ENCODE measurements at places on chromosomes 2 and 18.

DNA sequence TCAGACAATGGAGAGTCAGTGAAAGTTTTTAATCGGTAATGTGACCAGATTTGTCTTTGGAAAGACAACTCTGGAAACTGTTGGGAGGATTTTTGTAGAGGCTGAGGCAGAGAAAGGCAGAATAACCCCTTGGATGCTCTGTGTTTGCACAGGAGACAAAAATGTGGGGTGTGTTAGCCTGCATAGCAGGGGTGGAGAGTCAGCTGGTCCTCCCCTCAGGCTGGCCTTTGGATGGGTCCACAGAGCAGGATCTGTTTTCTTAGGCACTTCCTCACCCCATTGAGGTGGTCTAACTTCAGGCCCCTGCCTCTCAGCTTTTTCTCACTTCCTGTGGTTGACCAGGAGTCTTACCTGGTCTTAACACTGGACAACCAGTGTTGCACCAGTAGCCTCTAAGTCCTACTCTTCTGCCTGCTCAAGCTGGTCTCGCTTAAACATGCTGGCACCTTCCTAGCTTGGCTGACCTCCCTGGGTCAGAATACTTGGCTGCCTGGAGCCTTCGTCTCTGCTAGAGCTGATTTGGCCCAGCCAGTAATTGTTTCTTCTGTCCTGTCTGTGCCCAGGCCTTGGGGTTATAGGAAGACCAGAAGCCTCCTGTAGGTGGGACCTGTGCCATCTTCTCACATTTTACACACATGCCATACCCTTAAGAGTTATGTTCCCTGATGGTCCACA is 259.8 kb upstream of the RASGRP3 start:
- DNase-seq, result no peak

DNA sequence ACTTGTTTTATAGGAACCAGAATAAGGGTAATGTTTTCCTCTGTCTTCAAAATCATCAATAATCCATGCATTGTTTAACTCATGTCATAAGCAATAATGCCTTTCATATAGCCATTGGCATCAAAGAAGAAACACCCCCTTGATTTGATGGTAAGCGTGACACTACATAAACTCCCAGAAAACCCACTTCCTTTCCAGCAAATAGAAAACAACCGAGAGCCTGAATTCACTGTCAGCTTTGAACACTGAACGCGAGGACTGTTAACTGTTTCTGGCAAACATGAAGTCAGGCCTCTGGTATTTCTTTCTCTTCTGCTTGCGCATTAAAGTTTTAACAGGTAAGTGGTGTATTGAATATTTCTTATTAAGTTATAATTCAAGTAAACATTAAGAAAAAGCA is at the start of gene ICOS:
TSS of gene ICOS (plus strand) at position 229 of the 400 bp plus-strand sequence. CDS start at position 281, 52 bp downstream.
- peak; percentile 41 for DNase-seq

GRCh38 chr18:63783394-63783793 is 8.2 kb downstream of the SERPINB7 start:
- DNase-seq, result no peak

- DNase-seq, result no peak
Measured at GRCh38 chr2:137193401-137193800, 428.1 kb downstream of the THSD7B start.

GRCh38 chr18:77218642-77219041 is 31.0 kb upstream of the GALR1 start:
- no peak for DNase-seq

DNA sequence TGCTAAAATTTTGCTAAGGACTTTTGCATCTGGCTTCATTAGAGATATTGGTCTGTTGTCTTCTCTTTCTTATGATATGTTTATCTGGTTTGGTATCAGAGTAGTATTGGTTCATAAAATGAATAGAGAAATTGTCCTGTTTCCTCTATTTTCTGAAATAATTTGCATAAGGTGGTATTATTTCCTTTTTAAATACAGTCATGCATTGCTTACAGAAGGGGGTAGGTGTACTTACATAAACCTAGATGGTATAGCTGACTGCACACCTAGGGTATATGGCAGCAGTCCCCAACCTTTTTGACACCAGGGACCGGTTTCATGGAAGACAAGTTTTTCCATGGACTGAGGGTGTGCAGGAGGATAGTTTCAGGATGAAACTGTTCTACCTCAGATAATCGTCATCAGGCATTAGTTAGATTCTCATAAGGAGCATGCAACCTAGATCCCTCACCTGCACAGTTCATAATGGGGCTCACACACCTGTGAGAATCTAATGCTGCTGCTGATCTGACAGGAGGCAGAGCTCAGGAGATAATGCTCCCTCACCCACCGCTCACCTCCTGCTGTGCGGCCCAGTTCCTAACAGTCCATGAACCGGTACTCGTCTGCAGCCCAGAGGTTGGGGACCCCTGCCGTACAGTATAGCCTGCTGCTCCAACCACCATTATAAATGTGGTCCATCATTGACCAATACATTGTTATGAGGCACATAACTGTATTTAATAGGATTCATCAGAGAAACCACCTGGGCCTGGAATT is 189.2 kb downstream of the FAM210A start:
- no peak for DNase-seq

- no peak for DNase-seq
Measured at GRCh38 chr2:181848261-181848886, 43.2 kb upstream of the ITPRID2 start.

DNA sequence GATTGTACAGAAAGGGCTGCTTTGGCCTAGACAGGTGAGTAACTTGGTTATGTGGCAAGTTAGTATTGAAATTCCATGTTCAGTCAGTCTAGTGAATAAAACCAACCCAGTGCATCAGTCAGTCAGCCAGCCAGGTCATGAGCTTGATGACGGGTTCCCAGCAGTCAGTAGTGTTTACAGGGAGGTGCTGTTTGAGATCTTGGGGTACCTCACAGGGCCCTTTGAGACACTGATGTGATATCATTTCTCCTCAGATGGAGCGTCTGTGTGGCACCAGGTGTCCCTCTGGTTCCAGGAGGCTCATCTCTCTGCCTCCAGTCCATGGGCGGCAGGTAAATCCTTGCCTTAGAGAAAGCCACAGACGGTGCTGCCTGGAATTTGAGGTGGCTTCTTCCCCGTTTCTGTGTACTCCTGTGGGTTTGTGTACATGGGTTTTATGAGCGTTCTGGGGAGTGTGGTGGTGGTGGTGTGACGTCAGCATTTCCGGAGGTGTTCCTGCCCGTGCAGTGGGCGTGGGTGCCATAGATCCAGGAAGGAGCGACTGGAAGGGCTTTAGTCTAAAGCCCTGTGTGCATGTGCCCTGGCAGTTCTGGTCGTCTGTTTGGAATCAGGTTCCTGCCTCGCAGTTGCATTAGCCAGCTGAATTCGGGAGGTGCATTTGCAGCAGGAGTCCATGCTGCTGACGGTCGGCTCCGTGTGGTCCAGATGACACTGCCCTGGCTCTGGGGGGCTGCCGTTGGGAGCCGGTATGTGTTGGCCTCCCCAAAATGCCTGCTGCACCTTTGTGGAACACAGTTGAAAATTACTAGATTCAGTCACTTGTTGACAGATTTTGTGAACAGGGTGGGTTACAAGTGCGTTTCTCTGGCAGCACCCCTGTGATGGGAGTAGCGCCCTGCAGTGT is 2.1 kb downstream of the CTDP1 start:
- DNase-seq, result peak; percentile 55

DNA sequence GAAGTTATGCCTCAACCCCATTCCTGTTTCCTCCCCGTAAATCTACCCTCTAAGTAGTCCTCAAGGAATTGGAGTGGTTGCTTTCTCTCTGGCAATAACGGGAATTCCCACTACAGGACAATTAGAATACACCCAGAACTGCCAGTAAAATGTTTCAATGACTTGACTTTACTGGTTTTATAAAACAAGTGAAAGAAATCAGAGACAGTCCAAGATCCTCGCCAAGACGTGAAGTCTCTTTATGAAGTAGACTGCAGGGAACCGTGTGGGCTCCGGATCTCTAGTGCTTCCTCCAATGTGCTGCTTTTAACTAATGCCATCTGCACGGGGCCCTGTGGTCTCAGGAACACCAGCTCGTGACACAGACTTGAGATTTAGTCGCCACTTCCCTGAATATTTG is 101.4 kb downstream of the CPO start:
- no peak for DNase-seq

DNA sequence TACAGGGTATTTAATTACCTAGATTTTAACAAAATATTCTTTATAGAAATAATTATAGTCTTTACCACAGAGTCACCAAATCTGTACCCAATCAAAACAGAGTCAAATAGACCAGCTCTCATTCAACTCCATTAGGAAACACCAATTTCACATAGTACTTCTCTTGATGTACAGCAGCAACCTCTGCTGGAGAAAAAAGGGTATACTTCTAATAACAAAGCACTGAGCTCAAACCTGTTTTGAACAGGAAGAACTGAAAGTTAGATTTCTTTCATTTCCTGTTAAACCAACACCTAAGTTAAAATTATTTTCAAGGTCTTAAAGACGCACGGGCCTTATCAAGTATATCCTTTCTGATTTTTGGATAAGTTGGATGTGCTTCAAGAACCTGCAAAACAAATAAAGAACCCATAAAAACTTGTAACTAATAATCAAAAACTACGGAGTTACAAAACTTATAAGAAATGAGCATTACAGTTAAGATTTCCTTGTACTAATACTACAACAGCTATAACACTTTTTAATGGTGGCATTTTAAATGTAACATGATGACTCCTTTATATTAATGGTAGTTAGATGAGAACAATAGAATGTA is 79.0 kb downstream of the TTC21B start:
- DNase-seq, result no peak

- no peak for DNase-seq
Measured at GRCh38 chr18:78720456-78721237, 259.0 kb upstream of the SALL3 start.

GRCh38 chr2:118982039-118982438 is 40.0 kb downstream of the MARCO start:
- no peak for DNase-seq

GRCh38 chr2:206040525-206040924 is 45.4 kb downstream of the INO80D start:
- no peak for DNase-seq

DNA sequence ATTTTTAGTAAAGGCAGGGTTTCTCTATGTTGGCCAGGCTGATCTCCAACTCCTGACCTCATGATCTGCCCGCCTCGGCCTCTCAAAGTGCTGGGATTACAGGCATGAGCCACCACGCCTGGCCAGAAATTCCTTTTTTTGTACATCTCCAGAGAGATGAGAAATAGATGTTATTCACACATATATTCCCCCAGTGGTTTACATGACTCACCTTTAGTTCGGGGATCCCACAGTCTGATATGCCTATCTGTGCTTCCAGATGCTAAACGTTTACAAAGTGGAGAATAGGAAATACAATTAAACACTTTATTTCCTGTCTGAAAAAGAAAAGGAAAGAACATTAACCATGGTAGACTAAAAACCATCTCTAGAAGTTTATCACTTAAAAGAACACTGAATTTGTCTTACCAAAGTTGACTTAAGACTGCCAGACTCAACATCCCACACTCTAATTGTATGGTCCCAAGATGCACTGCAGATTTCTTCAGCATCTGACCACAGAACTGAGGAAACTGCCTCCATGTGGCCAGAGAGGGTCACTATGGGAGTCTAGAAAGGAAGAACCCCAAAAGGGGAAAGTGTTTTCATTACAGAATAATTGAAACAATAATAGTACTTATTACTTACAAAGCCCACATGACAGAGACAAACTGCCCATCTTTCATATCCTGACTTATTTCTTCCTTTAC is 12.6 kb upstream of the ICA1L start:
- no peak for DNase-seq

DNA sequence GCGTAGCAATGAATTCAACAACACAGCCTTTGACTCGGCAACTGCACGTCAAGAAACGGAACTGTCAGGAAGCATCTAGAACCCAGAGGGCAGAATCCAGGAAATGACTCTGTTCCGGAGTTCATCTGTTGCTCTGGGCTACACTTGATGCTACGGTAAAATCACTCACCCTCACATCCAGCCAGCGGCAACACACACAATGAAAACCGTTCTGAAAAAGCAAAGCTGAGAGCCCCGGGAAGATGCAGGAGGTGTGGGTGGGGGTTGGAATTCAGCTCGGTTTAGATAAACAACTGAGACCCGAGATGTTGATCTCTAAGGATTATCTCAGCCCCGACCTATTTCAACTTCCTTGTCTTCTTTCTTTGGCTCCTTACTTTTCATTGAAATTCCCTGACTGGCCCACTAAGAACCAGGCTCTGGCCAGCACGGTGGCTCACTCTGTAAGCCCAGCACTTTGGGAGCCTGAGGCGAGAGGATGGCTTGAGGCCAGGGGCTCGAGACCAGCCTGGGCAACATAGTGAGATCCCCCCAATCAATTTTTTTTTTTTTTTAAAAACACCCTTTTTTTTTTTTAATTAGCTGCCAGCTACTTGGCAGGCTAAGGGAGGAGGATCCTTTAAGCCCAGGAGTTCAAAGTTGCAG is 13.3 kb upstream of the RAB17 start:
- peak; percentile 47 for DNase-seq

DNA sequence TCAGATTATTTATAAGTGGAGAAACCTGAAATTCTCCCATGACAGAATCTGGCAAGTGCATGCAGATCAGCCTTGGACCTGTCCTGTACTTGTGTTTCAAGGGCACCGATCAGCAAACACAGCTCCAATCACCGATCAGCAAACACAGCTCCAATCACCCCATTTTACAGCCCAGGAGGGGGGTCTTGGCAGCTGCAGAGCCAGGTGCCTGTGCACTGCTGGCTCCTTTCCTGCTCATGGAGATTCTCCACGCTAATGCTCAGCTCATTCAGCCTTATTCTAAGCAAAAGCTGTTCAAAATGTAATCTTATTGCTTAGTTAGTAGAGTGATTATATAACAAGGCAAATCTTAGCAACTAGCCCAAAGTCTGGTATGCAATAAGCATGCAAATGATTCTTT is 623.1 kb upstream of the HS6ST1 start:
- no peak for DNase-seq

- DNase-seq, result no peak
Measured at GRCh38 chr2:31354837-31355236, 59.7 kb downstream of the XDH start.
